ENCODE measurements at places on chromosomes 6 and 20. TPM values are rescaled to one million over a fixed set of nuclear protein-coding genes. Genes with fewer than 3 reads are reported as not detected.

DZANK1 gene
- 6.0 TPM for total RNA-seq

LYRM4 gene
- total RNA-seq = 9.9 TPM

PPDPF gene
- total RNA-seq = 66.2 TPM

BCAS4 gene
- total RNA-seq = 17.8 TPM

HM13 gene
- 45.2 TPM for total RNA-seq

SLC22A16 gene
- total RNA-seq = not detected

RRAGD gene
- total RNA-seq = 61.1 TPM

RAD21L1 gene
- not detected for total RNA-seq

HLA-G gene
- not detected for total RNA-seq

FOXC1 gene
- total RNA-seq = 5.1 TPM

DEFB124 gene
- total RNA-seq = not detected

MBOAT1 gene
- 2.8 TPM for total RNA-seq

PNPLA1 gene
- total RNA-seq = not detected

ULBP3 gene
- total RNA-seq = 14.1 TPM

APCDD1L gene
- total RNA-seq = not detected

EZR gene
- 106 TPM for total RNA-seq

CD93 gene
- 13.6 TPM for total RNA-seq

BPIFB4 gene
- not detected for total RNA-seq

ATP9A gene
- 390 TPM for total RNA-seq

TMEM74B gene
- 16.1 TPM for total RNA-seq

PACSIN1 gene
- total RNA-seq = 13.6 TPM

FNDC1 gene
- 0.46 TPM for total RNA-seq

NTSR1 gene
- 2.1 TPM for total RNA-seq

SLC12A5 gene
- total RNA-seq = 113 TPM

RFX6 gene
- not detected for total RNA-seq

IMPG1 gene
- not detected for total RNA-seq
